ENCODE measurements at places on chromosomes 4 and X.

GRCh38 chrX:22237479-22237878 is 35.2 kb upstream of the CBLL2 start:
- DNase-seq = no peak

DNA sequence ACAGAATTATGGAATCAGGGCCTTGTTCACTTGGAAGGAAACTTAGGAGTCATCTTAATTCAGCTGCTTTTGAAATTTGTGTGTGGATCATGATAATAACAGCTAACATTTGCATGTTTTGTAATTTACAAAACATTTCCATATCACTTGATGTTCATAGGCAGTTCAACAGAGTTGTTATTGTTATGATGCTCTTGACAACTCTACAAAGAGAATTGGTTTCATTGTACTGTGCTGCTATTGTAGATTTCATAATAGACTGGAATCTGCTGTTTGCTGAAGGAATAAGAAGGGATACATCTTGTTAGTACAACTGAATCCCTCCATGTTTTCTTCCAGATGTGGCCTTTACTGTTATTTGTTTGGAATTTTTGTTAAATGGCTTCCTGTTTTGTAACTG is 83.5 kb downstream of the CNKSR2 start:
- DNase-seq = no peak

DNA sequence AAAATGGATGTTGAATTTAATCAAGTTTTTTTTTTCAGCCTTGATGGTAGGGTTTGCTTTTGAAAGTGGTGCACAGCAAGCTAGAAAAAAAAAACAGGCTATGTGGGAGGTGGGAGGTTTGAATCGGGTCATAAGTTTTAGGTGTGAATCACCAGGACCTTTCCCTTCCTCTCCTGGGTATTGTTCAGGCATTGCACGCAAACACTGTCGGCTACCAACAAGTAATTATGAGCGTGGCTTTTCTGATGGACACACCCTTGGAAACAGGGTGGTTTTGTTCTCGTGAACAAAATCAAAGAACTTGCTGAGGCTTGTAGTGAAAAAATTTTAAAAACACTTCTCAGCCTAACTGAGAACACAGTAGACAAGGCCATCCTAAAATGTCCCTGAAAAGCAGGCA is 18.1 kb downstream of the PIR start:
- DNase-seq = no peak

DNA sequence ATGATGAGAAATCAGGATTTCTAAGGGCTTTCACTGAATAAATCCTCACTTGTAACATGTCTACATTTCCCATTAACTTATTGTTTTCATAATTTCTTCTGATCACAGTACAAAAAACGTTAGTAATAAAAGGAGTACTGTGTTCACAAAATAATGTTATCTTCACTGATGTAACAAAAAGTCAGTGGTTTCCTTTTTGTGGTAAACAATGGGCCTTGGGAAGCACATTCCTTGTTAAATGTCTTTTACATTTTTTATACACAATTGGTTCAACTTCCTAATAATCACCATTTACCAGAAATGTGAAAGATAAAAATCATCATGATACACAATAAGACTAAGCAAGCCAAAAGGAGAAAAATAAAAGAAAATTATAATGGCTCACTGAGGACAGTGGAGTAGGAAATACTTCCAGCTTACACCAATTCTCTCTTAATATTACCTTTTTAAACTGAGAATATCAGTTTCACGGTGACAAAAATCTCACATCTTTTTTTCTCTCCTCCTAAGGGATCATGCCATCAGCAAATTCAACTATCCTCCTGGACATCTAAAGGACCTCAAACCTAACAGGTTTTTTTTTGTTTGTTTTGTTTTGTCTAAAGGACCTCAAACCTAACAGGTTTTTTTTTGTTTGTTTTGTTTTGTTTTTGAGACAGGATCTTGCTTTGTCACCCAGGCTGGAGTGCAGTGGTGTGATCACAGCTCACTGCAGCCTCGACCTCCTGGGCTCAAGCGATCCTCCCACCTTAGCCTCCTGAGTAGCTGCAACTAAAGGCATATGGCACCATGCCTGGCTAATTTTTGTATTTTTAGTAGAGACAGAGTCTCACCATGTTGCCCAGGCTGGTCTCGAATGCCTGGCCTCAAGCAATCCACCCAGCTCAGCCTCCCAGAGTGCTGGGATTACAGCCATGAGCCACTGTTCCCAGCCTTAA is 57.3 kb downstream of the FRYL start:
- DNase-seq = no peak

GRCh38 chr4:90982813-90983212 is 855.6 kb downstream of the CCSER1 start:
- DNase-seq = no peak

GRCh38 chrX:110394651-110395050 is 36.0 kb downstream of the RTL9 start:
- no peak for DNase-seq

GRCh38 chrX:40778861-40779575 is 43.7 kb upstream of the MED14 start:
- no peak for DNase-seq

DNA sequence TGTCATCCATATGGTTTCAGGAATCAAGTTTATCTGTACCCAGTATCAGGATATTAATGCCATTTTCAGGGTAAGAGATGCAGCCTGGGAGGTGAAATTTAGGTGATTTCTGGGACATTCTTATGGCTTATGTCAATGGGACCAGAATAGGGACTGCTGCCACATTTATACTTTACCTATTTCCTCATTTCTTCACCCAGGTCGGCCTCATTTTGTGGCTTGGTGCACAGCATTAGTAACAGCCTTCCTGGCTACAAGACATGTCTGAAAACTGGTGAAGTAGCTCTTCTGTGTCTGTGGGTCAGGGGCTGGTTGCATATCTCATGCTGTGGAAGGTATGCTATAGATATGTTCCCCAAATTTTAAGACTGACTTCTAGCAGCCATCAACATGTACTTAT is 284.8 kb downstream of the AFF2 start:
- DNase-seq = no peak

GRCh38 chr4:52711834-52712250 is 39.4 kb downstream of the ERVMER34-1 start:
- DNase-seq = no peak

GRCh38 chr4:68416591-68416990 is 30.7 kb upstream of the TMPRSS11E start:
- DNase-seq = no peak

DNA sequence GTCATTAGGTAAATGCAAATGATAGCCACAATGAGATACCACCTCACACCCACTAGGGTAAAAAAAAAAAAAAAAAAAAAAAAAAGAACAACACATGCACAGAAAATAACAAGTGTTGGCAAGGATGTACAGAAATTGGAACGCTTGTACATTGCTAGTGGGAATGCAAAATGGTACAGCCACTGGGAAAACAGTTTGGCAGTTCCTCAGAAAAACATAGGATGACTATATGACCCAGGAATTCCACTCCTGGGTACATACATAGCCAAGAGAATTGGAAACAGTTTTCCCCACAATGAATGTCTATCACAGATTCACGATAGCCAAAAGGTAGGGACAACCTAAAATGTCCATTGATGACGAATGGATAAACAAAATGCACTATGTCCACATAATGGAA is 161.3 kb upstream of the MAMLD1 start:
- DNase-seq = no peak

Measured in CD4-positive, alpha-beta memory T cell (primary cell).